Astrocyte (in vitro differentiated cells and primary cell): ENCODE measurements at places on chromosomes 6 and 20. TPM values are rescaled to one million over a fixed set of nuclear protein-coding genes. Genes with fewer than 3 reads are reported as not detected.

DNA sequence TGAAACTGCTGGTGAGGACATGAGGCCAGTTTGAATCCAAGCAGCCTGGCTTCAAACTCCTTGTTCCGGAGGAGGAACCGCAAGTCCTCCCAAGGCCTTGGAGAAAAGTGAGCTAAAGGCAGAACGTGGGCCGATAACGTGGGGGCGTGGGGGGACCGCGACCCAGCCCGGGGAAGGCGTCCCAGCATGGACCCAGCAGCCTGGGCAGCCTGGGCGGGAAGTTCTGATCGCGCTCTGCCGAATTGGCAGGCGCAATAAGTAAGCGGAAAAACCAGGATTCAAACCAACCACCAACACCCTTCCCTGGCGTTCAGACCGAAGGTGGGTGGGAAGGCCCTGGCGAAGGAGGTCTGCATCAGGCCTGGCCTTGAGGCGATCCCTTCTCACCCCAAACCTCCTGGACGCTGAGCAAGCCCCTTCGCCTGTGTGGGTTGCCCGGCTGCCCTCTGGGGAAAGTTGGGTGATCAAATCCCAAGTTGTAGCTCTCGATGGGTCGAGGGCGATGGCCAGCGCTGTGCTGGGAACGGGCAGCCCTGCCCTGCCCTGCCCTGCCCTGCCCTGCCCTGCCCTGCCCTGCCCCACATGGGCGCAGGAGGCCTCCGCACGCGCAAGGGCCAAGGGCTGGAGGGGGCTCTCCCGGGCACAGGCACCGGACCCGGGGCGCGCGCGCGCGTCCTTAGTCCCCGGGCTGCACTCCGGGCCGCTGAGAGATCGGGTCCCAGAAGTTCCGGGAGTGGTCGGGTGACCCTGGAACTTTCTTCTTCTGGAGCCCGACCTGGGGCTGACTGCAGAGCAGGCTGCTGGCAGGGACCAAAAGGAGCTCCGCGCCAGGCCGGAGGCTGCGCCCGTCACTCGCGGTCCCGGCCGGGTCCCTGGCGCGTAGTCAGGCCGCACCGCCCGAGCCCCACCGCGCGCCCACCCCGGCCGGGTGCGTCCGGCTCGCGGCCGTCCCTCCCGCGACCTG lies 637 bp upstream of the SLC22A3 start:
- DNase-seq, result no peak

DNA sequence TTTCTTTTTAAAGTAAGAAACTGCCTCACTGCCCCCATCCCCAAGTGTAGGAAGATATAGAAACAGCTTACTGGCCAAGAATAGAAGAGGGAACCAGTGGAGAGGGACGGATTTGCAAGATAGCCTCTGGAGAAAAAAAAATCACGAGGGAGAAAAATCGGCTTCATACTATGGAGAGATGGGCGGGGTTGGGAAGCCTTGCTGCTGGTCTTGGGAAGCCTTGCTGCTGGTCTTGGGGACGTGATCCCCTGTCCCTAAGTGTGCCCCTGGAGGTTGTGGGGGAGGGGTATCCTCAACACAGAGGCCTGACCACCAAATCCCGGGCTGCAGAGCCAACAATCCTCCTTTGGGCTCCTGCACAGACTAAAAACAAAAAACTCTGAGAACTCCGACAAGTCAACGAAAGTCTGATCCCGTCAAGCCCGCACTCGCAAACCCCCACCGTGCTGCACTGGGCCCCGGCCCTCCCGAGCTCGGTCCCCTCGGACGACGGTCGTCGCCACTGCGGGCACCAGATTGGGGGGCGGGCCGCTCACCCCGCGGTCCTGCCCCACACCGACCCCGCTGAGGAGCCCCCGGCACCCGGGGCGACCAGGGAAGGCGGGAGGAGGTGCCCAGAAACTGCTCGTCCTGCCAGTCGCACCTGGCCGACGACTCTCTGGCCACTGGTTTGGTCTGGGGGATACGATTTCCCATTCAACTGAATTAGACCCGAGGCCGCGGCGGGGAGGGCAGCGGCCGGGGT lies 750 bp downstream of the MAP7 start:
- no peak for DNase-seq

DNA sequence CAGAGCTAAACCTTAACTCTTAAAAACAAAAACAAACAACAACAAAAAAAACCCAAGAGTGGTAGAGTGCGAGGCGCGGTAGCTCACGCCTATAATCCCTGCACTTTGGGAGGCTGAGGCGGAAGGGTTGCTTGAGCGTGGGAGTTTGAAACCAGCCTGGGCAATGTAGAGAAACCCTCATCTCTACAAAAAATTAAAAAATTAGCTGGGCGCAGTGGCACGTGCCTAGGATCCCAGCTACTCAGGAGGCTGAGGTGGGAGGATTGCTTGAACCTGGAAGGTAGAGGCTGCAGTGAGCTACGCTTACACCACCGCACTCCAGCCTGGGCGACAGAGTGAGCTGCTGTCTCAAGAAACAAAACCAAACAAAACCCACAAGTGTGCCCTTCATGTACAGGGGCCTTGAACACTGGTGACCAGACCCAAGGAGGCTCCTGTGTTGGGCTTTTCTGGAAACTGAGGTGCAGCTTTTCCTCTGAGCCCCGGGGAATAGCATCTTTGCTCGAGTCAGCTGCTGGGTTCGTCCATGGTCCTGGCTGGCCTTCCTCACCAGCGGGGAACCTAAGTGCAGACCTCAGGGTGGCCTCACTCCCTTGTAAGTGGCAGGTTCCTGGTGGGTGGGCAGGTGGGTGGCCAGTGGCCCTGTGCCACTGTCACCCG lies 39.9 kb downstream of the PYGB start:
- DNase-seq, result no peak

ENTPD6 gene
- 50.7 and 57.8 TPM in 2 replicates for total RNA-seq

VPS52 gene
- total RNA-seq, result 29.9 and 30.6 TPM in 2 replicates

DPPA5 gene
- total RNA-seq, result not detected in 2 replicates
